Activated CD4-positive, alpha-beta T cell treated with anti-CD3 and anti-CD28 coated beads, Interleukin-2, amount 50 U/mL, for 16 hours (primary cell): ENCODE measurements at places on chromosomes 2 and 18.
A peak's percentile ranks its signal among the peaks of the same experiment; 100 is the strongest.

DNA sequence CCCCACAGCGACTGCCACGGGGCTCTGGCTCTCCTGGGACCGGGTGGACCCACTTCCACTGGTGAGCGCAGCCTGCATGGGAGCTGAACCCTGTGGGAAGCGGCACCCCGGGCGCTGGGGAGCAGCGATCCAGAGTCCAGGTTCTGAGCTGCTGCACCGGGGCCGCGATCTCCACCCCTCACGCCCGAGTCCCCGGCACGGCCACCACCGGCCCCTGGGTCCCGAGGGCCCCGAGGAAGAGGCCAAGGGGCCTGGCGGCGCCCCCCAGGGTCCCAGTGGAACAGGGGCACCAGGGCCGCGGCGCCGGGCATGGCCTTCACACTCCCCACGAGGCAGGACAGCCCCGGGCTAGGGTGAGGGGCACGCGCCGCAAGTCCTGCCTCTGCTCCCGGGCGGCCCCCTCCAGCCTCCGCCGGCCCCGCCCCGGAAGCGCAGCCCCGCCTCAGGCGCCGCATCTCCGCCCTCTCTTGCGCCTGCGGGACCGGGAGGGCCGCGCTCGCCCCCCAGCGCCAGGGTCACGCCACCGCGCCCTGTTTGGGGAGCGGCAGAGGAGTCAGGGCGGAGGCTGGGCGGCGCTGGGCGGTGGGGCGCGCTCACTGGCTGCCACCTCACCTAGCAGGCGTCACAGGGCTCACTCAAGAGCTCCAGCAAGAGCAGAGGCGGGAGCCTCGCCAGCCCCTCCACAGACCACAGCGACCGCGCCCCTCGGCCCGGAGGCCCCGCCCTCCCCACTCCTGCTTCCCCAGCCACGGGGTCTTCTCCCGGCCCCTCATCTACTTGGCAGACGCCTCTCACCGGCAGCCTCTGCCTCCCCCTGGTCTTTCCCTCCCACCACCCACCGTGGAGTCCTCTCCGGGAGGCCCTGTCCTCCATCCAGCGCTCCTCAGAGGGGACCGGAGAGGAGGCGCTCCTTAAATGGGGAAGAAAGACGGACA lies 26.8 kb downstream of the THAP4 start:
- DNase-seq: peak; percentile 92

GRCh38 chr18:59219672-59220163 lies at the start of gene GRP:
Gene GRP (plus strand): TSS chr18:59220158. CDS start chr18:59220266, 108 bp downstream.
- DNase-seq: no peak

DNA sequence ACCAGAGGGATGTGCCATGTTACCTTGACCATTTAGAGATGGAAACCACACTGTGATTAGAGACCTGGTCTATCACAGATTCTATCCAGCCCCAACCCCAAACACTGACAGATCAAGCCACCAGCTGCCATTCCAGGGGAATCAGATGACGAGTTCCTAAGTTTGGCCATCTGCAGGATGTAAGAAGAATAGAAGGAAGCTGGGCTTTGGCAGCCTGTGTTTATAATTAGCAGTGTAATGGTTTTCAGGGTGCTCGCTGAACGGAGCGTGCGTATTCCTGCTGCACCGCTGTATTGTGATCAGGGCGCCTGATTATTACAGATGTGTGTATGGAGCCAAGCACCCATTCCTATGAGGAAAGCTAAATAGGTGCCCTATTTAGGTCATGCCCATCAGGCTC lies 138.1 kb downstream of the LRRC30 start:
- DNase-seq: no peak

DNA sequence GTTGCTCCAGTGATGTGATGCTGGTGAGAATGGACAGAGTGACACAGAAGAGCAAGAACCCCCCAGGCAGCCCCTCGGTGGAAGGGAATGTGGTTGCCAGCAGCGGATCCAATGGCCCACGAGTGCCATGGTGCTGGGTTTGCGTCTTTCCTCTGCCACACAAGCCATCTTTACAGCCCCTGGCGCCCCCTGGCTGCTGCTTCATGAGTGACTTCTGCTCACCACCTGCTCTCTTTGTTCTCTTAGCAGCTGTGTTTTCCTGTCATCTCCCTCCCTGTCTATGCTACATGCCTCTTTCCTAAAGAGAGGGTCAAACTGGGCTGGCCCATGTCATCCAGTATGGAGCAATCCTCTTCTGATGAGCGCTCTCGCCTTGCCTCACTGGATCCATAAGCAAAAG lies 300.0 kb upstream of the SMIM21 start:
- DNase-seq: peak; percentile 37

GRCh38 chr2:230758566-230759480 lies 46.2 kb downstream of the CAB39 start:
- no peak for DNase-seq

GRCh38 chr2:182907081-182907830 lies 40.8 kb upstream of the FRZB start:
- no peak for DNase-seq

DNA sequence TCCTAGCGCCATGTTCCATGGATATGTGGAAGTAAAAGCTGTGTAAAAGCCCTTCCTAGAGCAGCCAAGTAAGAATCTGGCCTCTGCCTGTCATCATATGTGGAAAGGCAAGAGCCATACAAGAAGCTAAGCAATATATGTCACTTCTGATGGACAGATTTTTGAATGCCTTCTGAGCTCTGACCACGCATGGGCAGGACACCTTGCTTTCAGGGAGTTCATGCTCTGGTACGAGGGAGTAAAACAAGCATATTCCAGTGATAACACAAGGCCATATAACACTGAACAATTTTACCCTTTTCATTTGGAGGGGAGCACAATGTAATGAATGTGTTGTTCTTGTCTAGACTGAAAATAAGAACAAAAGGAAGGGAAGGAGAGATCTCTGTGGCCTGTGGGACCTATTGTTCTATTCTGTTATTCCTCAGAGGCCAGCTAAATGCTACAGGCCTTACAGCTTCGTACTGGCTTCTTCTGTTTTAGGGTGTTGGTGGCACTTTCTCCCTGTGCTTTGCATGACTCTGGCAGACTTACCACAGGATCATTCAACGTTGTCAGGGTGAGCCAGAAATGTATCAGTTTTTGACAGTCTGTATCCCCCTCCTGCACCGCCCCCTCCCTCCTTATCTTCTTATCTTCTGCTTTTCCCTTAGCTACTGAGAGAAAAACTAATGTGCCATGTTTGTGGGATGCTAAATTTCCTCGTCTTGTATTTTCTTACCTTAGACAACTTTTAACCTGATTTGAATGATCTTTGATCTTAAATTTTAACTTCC lies 99.5 kb downstream of the MAP4K4 start:
- no peak for DNase-seq

GRCh38 chr2:177031438-177032180 lies 181.0 kb upstream of the HNRNPA3 start:
- no peak for DNase-seq

DNA sequence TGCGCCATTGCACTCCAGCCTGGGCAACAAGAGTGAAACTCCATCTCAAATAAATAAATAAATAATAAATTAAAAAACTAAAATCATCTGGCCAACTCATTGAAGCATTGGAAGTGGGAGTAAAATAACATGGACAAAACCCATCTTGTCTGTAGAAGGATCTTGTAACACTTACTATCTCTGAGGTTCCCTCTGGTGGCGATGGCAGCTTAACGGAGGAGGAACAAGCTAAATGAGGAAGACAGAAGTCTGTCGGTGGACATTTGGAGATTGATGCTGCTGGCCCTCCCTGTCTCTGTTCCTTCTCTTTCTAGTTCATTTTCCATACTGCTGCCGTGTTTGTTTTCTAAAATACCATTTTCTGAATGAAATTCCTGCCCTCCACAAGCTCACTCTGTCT lies 43.4 kb downstream of the ZCCHC2 start:
- DNase-seq: no peak

- DNase-seq: no peak
Observed at GRCh38 chr2:110759411-110759810, 27.0 kb downstream of the ACOXL start.

- peak; percentile 89 for DNase-seq
Observed at GRCh38 chr2:197286805-197287595, 23.6 kb downstream of the ANKRD44 start.

DNA sequence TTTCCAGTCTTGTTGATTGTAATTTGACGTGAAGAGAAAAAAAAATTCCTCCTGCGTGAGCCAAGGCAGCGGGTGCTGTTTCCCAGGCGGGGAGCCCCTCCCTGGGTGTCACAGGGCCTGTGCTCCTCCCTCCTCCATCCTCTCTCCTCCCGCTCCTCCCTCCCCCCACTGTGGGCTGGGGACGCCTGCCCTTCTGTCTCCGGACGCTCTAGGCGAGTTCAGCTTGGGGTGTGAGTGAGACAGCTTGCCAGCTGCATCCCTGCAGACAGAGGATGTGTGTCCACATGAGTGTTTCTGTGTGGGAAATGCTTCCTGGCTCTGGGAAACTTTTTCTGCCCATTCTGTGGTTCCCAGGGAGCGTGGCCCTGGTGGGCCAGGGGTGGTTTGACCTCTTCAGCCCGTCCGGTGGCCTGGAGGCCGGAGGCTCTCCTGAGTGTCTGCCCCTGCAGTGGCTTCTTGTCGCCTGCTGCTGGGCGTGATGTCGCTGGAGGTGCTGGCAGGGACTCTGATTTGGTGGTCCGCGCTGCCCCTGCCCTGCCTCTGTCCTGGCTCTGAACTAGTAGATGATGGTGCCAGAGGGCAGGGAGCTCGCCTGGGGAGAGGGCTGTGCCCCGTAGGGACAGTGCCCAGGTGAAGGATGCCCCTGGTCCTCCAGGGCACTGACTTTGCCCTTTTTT lies 96.4 kb downstream of the USP40 start:
- no peak for DNase-seq
